ENCODE measurements at places on chromosomes 7 and 10.

DNA sequence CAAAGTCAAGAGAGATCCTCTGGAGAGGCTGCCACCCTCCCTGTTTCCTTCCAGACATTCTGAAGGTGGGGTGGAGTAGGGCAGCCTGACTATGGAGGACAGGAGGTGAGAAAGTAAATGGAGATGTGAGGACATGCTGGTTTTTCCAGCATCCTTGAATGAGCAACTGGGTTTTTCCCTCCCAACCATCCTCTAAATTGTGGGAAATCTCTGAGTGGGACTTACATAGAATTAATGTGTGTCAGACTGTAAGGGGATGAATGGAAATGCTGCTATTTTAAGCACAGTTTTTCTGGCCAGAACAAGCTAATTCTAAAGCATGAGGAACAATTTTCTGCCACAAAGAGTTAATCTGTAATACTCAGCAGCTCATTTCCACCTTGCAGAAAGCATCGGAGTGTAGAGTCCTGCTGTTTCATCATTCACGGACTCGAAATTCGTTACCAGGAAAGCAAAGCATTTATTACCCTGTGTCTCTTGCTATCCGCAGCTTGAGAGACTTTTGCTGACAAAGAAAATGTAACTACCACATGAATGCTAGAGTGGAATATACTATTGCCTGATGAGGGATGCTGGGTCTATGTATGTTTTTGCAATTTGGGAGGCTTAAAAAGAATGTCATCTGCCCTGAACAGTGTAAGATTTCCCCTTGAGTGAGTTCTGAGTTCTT is 213.0 kb downstream of the CELF2 start:
- no peak for DNase-seq

- DNase-seq: no peak
Measured at GRCh38 chr10:120475844-120476791, 19.1 kb downstream of the PLPP4 start.

DNA sequence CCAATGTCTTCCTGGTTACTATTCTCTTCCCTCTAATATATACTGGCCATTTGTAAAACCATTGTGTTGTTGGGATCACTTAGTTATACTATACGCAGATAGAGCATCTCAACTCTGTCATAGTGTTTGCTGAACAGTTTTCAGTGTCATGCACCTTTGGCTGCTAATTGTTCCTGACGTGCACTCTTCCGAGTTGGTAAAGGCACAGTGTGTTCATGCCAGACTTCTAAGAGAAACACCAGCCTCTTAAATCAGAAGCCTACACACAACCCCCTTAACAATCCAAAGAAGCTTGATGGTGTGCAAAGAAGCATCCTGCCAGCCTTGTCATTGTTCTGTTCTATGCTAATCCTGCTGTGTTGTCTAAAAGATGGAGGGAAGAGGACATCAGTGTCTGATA is 131.1 kb downstream of the MAPK8 start:
- DNase-seq: no peak

- DNase-seq: no peak
Measured at GRCh38 chr10:4812046-4812445, 14.0 kb upstream of the AKR1E2 start.

GRCh38 chr10:4067931-4068561 is 283.0 kb upstream of the KLF6 start:
- no peak for DNase-seq

DNA sequence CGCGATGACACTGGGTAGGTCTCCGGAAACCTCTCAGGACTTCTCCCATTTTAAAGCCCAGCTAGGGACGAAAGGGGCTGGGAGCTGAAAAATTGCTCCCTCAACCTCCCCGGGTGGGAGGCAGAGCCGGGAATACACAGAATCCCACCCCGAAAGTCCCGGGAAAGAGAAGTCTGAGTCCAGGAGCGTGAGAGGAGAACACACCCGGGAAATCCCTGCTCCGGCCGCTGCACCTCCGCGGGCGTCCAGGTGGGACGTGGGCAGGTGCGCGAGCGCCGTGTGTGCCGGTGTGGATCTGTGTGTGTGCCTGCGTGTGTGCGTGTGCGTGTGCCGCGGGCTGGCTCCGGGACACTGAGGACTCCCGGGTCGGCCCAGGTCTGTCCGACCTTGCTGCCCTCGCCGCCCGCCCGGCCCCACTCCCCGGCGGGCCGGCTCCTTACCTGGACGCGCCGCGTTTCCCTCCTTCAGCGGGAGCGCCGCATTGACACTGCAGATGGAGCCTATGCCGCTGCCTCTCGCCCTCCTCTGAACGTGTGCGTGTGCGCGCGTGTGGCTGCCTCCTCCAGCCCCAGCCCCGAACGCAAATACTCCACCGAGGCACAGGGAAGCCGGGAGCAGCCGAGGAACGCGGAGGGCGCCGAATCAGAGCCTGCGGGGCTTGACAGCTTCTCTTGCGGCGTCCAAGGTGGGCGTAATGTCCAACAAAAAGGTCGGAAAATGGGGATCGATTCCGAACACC is at the start of gene PLXNA4:
Gene PLXNA4 (minus strand): TSS at position 489 of the 739 bp plus-strand sequence. CDS start 67,777 bp downstream, outside the sequence.
- no peak for DNase-seq

DNA sequence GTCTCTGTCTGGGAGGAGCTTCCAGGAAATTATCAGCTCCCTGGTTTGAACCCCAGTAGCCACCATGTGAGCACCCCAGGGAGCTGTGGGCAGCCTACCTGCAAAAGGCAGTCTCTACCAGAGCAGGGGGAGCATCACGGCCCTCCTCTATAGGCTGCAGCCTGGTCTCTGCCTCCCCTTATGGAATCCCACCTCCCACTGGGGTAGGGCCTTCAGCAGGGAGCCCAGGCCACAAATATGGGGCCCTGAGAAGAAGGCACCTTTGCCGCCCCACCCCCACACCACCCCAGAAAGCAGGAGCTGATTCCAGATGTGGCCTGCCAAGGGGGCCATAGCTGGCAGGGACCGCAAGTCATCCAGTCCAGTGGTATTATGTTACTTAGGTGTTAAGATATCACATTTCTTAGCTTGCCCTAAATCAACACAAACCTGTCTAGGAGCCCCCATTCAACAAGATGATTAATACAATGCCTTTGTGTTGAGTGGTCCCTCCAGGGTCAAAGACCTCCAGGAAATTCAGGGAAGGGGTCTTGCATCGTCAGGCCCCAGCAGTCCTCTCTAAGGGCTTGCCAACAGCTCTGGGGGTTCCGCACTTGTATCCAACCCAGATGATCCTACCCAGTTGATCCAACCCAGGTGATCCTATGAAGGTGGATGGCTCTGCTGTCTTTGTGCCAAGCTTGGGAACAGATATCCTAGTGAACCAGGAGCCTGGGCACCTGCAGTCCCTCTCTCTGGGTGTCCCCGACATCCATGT is 114.9 kb downstream of the OAT start:
- DNase-seq: no peak

DNA sequence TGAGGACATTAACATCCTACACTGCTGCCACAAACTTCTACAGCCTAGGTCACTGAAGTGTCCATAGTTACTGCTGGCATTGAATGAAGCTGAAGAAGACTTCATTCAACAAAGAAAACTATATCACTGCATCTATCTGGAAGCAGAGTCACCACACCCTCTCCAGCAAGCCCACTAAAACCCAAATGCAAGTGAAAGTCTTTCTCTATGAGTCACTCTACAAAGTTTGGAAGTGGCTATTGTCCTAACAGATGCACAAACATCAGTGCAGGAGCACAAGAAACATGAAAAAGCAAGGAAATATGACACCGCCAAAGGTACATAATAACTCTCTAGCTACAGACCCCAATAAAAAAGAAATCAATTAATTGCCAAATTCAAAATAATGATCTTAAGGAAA is 43.5 kb upstream of the CAMK2B start:
- DNase-seq: no peak

- no peak for DNase-seq
Measured at GRCh38 chr7:140752533-140752932, 56.0 kb downstream of the NDUFB2 start.

DNA sequence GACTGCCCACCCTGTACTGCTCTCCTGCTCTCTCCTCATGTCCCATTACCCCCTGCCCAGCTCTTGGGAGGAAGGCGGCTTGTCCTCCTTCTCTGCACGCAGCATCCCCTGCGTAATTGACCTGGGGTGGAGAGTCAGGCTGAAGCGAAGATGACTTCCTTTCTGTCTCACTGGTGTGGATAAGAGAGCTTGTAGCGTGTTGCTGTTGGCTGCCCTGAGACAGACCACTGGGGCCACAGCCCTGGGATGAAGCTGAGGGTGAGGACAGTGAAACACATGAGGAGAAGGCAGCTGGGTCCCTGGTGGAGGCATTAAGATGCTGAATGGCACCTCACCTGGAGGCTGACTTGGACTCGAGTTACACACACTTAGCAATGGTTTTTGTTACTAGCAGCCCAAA is 310.3 kb upstream of the ZNF32 start:
- no peak for DNase-seq

DNA sequence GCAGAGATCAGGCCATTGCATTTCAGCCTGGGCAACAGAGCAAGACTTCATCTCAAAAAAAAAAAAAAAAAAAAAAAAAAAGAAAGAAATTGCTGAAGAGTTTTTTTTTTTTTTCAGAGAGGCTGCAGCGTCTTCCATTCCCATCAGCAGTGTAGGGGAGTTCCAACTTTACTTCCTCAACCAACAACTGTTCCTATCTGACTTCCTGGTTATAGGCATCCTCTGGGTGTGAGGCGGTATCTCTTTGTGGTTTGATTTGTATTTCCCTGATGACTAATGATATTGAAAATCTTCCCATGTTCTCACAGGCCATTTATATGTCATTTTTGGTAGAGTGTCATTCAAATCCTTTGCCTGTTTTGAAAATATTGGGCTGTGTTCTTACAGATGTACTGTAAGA is 40.2 kb downstream of the PRTFDC1 start:
- no peak for DNase-seq

- DNase-seq: no peak
Measured at GRCh38 chr7:128774921-128775320, 673 bp downstream of the OPN1SW start.

DNA sequence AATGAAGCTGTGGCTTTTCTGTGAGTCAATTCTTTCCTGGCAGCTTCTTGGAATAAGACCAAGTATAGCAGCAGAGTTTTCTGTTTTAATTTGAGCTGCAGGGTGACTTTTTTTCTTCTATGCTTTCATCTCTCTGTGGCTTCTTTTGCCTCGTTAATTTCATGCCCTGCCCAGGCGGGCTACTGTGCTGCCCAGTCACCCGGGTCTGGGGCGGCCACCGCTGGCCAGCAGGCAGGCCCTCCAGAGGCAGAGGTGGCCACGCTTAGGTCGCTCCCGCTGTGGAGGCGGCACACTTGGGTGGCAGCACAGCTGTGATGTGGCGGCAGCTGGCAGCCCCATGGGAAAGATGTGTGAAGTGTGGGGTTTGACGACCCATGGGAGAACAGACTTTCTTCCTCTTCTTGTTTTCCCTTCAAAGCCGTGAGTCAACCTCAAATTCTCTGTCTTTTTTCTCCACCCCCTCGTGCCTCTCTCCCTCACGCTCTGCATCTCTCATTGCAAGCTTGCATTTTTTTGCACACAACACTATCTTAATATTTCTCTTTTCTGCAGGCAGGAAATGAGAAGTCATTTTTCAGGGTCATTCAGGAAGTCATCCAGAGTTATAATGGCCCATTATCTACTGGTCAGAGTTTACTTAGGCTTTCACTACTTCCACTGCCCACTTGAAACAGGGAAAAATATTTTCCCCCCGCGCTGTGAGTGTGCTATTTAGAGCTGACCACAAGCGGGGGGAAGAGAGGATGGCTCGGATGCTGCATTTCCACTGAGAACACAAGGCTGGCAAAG is 67.8 kb downstream of the EGFR start:
- no peak for DNase-seq

GRCh38 chr10:86647773-86648703 is 6.3 kb upstream of the OPN4 start:
- DNase-seq: no peak

GRCh38 chr7:130277763-130278643 is 11.3 kb downstream of the CPA2 start:
- peak; percentile 17 for DNase-seq

- no peak for DNase-seq
Measured at GRCh38 chr10:71650397-71650796, 69.2 kb downstream of the C10orf105 start.

- DNase-seq: no peak
Measured at GRCh38 chr10:67659497-67659896, 36.5 kb downstream of the CTNNA3 start.

GRCh38 chr7:17275749-17276671 is 22.4 kb upstream of the AHR start:
- no peak for DNase-seq

DNA sequence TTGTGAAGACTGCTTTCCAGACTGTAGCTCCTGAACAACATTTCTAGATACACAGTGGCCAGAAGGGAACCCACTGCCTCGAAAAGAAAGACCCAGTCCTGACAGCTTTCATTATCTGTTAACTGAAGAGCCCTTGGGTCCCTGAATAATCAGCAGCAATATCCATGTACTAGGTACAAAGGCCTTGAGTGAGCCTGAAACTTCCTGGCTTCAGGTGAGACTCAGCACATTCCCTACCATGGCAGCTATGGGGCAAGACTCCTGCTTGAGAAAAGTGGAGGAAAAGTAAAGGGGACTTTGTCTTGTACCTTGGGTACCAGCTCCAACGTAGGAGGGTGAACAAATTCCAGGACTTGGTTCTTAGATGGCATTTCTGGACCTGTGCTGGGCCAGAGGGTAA is 92.8 kb downstream of the SIRT1 start:
- no peak for DNase-seq

GRCh38 chr10:112262546-112262945 is 20.7 kb upstream of the TECTB start:
- DNase-seq: no peak

- DNase-seq: no peak
Measured at GRCh38 chr10:43172645-43173044, 34.4 kb downstream of the CSGALNACT2 start.

DNA sequence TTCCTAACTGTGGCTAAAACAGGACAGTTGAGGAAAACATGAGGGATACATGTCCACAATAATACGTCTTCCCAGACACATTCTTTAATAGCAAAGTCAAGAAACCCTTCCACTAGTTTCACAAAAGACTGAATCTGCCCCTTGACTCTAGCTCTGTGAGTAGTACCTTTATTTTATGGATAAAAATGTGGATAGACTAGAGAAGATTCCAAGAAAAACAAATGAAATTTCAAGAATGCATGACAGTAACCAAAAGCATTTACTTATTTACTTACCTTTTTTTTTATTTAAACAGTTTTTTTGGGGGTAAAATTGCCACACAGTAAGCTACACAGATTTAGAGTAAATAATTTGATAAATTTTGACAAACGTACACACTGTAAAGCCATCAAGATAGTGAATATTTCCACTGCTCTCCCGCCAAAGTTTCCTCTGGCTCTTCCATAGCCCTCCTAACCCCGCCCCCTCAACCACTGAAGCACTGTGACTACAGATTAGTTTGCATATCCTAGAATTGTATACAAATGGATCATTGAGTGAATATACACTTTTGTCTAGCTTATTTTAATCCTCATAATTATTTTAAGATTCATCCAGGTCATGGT is 420.4 kb upstream of the ZMIZ1 start:
- no peak for DNase-seq

- DNase-seq: no peak
Measured at GRCh38 chr10:47061776-47062175, 150.5 kb downstream of the PTPN20 start.

DNA sequence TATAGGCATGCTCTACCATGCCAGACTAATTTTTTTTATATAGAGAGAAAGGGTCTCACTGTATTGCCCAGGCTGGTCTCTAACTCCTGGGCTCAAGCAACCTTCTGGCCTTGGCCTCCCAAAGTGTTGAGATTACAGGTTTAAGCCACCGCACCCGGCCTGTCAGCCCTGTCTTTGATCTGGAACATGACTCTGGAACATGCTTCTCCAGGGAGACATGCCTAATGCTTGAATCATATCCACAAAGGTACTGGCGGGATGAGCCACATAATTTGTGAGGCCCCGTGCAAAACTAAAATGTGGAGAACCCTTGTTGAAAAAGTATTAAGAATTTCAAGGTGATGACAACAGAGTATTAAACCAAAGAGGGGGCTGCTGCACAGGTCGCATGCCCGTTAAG is 282.8 kb downstream of the ARHGAP12 start:
- DNase-seq: no peak

Measured in left colon (tissue), 2 donors.